Skeletal muscle cell (primary cell): ENCODE measurements at places on chromosomes 4 and X.

- DNase-seq: no peak
Observed at GRCh38 chrX:440636-441035, 53.9 kb upstream of the PPP2R3B start.

DNA sequence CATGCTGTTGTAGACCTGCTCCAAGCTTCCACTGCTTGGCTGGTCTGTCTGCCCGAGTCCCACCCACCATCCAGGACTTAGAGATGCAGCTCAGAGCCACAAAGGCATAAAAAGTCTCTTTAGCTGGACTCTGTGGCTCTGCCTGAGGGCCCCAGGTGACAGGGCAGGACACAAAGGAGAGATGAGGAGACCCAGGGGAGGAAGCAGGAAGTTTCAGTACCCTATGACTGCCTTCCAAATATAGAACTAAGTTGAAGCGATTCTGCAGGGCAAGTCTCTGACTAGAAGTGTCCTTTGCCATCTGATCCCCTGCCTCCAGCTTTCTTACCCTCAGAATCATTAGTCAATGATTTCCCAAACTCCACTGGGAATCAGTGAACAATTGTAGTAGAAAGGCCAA, 11.2 kb upstream of the CXCR3 start:
- DNase-seq: no peak

- no peak for DNase-seq
Observed at GRCh38 chr4:19151684-19152083, 1100.0 kb upstream of the SLIT2 start.

DNA sequence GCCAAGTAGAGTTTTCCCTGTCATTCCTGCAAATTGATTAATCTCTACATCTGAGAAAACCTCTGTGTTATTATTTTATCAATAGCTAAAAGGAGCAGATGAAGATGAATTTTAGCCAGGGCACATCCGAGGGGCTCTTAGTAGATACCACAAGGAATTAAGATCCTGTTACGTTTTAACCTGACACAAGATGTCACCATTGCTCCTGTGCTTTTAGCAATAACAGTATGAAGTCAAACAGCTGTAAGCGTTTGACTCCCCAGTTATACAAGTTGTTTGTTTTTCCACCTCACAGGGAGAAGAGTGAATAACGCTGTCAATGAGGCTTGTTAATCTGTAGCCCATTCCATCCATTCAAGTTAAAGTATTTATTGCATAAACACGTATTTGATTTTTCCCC, 76.0 kb upstream of the AP1S2 start:
- no peak for DNase-seq

- DNase-seq: no peak
Observed at GRCh38 chr4:26789208-26789607, 71.4 kb upstream of the STIM2 start.

DNA sequence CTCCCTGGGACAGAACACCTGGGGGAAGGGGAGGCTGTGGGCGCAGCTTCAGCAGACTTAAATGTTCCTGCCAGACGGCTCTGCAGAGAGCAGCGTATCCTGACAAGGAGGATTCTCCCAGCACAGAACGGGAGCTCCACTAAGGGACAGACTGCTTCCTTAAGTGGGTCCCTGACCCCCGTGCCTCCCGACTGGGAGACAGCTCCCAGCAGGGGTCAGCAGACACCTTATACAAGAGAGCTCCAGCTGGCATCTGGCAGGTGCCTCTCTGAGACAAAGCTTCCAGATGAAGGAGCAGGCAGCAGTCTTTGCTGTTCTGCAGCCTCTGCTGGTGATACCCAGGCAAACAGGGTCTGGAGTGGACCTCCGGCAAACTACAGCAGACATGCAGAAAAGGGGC, 44.5 kb upstream of the FAAH2 start:
- no peak for DNase-seq

DNA sequence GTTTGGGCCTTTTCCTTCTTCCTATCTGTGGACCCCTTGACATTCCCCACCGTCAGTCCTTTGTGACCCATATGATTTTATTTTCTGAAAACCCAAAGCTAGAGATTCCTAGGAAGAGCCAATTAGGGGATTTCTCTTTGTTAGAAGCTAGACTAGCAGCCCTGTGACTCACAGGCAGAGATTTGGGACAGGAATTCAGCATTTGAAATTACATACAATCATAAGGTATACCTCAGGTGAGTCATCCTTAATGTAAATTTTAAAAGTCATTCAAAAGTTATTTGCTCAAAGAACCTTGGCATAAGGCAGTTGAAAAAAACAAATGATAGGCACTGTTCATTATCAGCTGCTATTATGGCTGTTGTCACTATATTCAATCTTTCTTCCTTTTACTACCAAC, 40.6 kb downstream of the USP26 start:
- DNase-seq: no peak

GRCh38 chr4:171007618-171008390, 805.4 kb upstream of the GALNTL6 start:
- no peak for DNase-seq

DNA sequence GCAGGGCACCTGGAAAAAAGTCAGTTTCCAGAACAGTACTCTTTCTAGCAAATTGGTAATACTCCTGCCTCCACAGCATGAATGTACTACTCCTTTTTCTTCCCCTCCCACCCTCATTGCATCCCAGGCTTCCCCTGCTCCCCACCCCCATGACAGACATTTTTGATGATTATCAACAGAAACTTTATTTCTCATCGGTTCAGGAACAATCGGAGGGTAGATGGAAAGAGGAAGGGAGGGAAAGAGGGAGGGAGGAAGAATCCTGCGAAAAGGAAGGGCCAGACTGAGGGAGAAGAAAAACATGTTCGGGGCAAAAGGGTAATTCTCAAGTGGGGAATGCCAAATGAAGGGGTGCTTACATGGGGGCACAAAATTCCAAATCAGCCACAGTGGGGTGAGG, 705 bp upstream of the CXorf65 start:
- no peak for DNase-seq
